Activated T-helper 1 cell treated with anti-CD3 and anti-CD28 coated beads, Interleukin-2, amount 50 U/mL, for 16 hours (primary cell): ENCODE measurements at places on chromosomes 2 and 18.

DNA sequence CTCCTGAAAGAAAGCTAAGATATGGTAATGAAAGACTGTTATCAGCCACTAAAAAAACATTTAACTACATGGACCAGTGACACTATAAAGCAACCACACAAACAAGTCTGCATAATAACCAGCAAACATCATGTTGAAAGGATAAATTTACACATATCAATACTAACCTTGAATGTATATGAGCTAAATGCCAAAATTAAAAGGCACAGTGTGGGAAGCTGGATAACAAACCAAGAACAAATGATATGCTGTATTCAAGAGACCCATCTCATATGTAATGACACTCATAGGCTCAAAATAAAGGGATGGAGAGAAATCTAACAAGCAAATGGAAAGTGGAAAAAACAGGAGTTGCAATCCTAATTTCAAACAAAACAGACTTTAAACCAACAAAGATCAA, 213.1 kb upstream of the CDH2 start:
- no peak for DNase-seq

GRCh38 chr2:140593132-140593531, 1537.7 kb downstream of the LRP1B start:
- no peak for DNase-seq

GRCh38 chr2:83342860-83343329, 1116.2 kb downstream of the SUCLG1 start:
- no peak for DNase-seq

GRCh38 chr2:222950638-222951285, 89.9 kb downstream of the ACSL3 start:
- DNase-seq, result no peak

GRCh38 chr2:19929226-19929625, 27.4 kb upstream of the TTC32 start:
- no peak for DNase-seq

- no peak for DNase-seq
Measured at GRCh38 chr18:30969670-30970170, 72.8 kb downstream of the DSC3 start.

GRCh38 chr2:201696151-201696659, 2.2 kb downstream of the MPP4 start:
- DNase-seq, result no peak
